Camera-type eye (tissue), 1 donor: ENCODE measurements at places on chromosomes 6 and 20. TPM values are rescaled to one million over a fixed set of nuclear protein-coding genes. Genes with fewer than 3 reads are reported as not detected.

SLC35B3 gene
- total RNA-seq = 20.1 TPM

DDO gene
- total RNA-seq = 0.16 TPM

HIVEP2 gene
- total RNA-seq = 32.4 TPM

BPI gene
- 2.4 TPM for total RNA-seq

TPX2 gene
- total RNA-seq = 20.2 TPM

GABRR1 gene
- total RNA-seq = 4.6 TPM

POPDC3 gene
- total RNA-seq = 5.4 TPM

TRIM15 gene
- not detected for total RNA-seq

SIRPB2 gene
- 1.2 TPM for total RNA-seq

PGC gene
- total RNA-seq = not detected

IL17F gene
- not detected for total RNA-seq

ZSCAN23 gene
- total RNA-seq = 26.7 TPM

C6orf15 gene
- total RNA-seq = not detected

MICB gene
- 2.8 TPM for total RNA-seq
